ENCODE measurements at places on chromosomes 2 and 18. TPM values are rescaled to one million over a fixed set of nuclear protein-coding genes. Genes with fewer than 3 reads are reported as not detected.

Gene SIX3
- not detected for total RNA-seq

DNA sequence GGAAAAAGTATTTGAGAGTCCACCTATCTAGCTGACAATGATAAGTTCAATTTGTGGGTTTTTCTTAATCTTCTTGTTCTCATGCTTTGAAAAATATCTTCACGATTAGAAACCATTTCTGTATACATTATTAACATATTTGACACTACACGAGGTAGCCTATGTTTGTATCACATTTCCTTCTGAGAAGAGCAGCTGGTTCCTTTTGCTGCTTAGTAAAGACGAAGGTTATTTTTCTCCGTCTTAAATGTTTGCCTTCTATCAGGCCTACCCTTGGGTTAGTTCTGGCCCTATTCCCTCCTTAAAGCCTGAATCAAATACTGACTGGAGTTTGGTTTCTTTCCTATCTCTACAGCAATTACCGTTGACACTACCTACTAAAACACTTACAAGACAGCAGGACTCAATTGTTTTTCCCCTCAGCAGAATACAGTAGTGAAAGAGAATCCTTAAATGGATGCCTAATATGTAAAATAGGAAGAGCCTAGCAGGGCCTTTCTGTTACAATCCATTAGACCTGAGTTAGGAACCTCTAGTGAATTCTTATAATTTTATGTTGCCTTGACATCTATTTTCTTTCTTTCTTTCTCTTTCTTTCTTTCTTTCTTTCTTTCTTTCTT, 790.4 kb downstream of the EPHA4 start:
- no peak for DNase-seq

- no peak for DNase-seq
These were observed 37.9 kb upstream of the SMAD7 start for GRCh38 chr18:48988508-48989303.

Gene SYT4
- total RNA-seq = 3.8 TPM

Gene ASB18
- total RNA-seq = not detected

Gene OST4
- total RNA-seq = 280 TPM

GRCh38 chr2:50878251-50878650, 153.7 kb downstream of the NRXN1 start:
- DNase-seq = no peak

GRCh38 chr2:149466635-149467034, 120.9 kb downstream of the MMADHC start:
- DNase-seq = no peak
